ENCODE measurements at places on chromosomes 12 and 14.

DNA sequence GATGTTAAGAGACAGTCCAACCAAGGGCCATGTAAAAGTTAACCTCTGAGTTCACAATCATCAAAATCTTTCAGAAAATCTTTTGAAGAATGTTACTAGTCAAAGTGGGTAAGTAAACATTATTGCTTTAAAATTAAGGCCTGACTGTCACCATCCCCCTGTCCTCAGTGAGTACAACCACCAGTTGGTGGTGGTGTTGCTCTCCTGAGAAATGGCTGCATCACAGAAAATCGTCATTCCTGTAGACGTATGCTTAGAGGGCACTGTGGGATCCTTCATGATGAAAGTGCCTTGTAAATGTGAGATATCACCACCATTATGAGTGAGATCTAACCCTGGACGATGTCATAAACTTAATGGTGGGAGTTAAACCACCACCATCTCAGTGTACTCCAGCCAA lies 451.2 kb downstream of the RPS29 start:
- DNase-seq = no peak

GRCh38 chr14:89625244-89625713 lies 208.2 kb upstream of the FOXN3 start:
- DNase-seq = no peak

- no peak for DNase-seq
Measured at GRCh38 chr12:62361048-62361447, 100.8 kb downstream of the USP15 start.

GRCh38 chr12:46342562-46343033 lies 30.0 kb downstream of the SLC38A2 start:
- peak; percentile 15 for DNase-seq
